ENCODE measurements at places on chromosomes 2 and 18. TPM values are rescaled to one million over a fixed set of nuclear protein-coding genes. Genes with fewer than 3 reads are reported as not detected.
A peak's percentile ranks its signal among the peaks of the same experiment; 100 is the strongest.

GRCh38 chr2:171158790-171159371, 1.8 kb downstream of the TLK1 start:
- H3K27me3 ChIP-seq, result no peaks in the 10 kb centered on the region
- no peak for DNase-seq
- no peaks in the 10 kb centered on the region for H3K36me3 ChIP-seq
- peaks cover 37% of the 10 kb centered on the region for H3K4me1 ChIP-seq
- H3K27ac ChIP-seq, result peak overlapping the region; percentile 97

DNA sequence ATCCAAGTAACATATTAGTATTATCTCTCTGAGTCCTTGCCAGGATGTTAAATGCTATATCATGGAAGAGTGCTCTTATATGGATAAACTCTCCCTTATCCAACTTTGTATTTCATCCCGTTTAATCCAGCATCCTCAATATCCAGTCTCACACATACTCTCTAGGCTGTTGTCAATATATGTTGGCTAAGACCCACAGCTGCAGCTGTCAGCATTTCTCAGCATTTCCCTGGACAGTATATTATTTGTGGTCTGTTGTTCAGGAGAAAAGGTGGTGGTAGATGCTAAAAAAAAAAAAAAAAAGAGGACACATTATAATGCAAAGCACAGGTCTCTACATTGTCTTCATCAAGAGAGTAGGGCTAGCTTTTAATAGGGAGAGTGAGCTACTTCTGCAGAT, 1368.0 kb upstream of the ZEB2 start:
- no peak overlapping the region for H3K4me3 ChIP-seq
- no peaks in the 10 kb centered on the region for H3K36me3 ChIP-seq
- peak; percentile 19 for DNase-seq
- no peaks in the 10 kb centered on the region for H3K27me3 ChIP-seq
- no peak overlapping the region for H3K27ac ChIP-seq

GRCh38 chr18:70046796-70047195, 99.1 kb upstream of the CD226 start:
- H3K4me1 ChIP-seq, result no peaks in the 10 kb centered on the region
- no peak overlapping the region for H3K27ac ChIP-seq
- H3K4me3 ChIP-seq, result no peak overlapping the region
- H3K36me3 ChIP-seq, result no peaks in the 10 kb centered on the region

DNA sequence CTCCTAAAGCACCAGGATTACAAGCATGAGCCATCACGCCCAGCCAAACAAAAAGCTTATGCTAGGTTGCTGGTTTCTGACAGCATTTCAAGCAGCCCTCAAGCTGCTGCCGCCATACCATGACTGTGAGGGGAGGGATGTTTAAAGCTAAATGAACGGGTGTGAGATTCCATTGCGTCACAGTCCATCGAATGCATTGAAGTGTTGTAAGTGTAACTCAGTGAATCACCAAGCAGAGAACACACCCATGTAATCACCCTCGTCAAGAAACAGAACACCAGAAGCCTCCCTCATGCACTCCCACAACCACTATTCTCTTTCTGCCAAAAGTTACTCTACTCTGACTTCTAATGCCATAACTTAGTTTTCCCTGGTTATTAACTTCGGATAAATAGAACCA, 32.8 kb upstream of the MC5R start:
- H3K4me1 ChIP-seq, result no peaks in the 10 kb centered on the region
- no peak for DNase-seq
- H3K36me3 ChIP-seq, result no peaks in the 10 kb centered on the region
- H3K4me3 ChIP-seq, result no peak overlapping the region

GRCh38 chr2:220175967-220176366, 548.5 kb downstream of the SLC4A3 start:
- H3K36me3 ChIP-seq, result no peaks in the 10 kb centered on the region
- no peaks in the 10 kb centered on the region for H3K27me3 ChIP-seq
- no peak overlapping the region for H3K27ac ChIP-seq

- no peak overlapping the region for H3K27ac ChIP-seq
- H3K4me3 ChIP-seq, result no peak overlapping the region
- no peaks in the 10 kb centered on the region for H3K27me3 ChIP-seq
- no peaks in the 10 kb centered on the region for H3K36me3 ChIP-seq
Observed at GRCh38 chr2:118766871-118767270, 80.6 kb downstream of the EN1 start.

- DNase-seq, result no peak
- H3K27ac ChIP-seq, result no peak overlapping the region
- no peaks in the 10 kb centered on the region for H3K4me1 ChIP-seq
- no peaks in the 10 kb centered on the region for H3K36me3 ChIP-seq
Observed at GRCh38 chr2:129902731-129903585, 76.5 kb upstream of the RAB6C start.

DNA sequence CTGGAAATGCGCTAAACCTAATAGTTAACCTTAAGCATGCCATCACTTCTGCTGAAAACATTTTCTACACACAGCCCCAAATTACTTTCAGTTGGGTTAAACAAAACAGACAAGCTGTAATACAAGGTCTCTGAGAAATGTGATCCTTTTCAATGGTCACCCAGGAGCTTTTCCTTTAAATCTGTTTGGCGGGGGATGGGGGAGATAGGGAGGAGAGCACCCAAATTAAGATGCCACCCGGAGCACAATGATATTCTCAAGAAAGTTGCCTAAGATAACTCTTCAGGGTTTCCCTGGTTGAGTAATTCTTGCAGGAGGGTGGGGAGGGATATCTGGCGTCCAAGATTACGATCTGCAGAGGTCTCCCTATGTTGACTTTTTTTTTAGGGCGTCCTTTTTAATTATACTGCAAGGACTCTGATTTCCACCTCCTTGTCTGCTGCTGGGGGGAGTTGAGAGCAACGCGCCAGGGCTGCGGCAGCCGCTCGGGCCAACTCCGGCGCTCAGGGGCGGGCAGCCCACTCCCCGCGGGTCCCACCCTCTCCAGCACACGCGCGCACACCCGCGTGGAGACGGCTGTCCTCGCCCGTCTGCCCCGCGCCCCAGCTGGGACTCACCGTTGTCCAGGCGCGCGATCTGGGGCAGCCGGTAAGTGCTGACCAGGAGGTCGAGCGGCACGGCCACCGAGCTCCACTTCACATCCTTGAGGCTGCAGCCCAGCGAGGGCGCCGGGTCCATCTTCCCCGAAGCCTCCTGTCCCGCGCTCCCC, 807 bp downstream of the GAREM1 start:
- H3K27ac ChIP-seq, result peak overlapping the region; percentile 95
- peaks cover 38% of the 10 kb centered on the region for H3K4me1 ChIP-seq
- peak; percentile 57 for DNase-seq
- H3K4me3 ChIP-seq, result peak overlapping the region; percentile 77
- H3K27me3 ChIP-seq, result no peaks in the 10 kb centered on the region

DNA sequence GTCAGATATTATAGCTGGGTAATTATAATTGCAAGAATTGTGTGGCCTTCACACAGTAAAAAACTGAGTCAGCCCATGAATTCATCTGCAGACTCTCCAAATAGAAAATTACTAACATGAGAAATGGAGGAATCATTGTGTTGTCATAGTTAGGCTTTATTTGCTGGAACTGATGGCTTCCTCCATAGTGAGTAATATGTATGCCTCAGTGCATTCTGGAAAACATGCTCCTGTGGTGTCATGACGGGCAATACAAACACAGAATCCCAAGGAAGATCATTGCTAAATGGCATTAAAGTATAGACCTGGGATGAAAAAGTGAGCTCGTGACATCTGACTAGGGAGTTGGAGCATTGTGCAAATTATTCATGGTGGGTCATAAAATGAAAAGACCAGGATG, 23.6 kb upstream of the NMS start:
- H3K27ac ChIP-seq, result no peak overlapping the region
- H3K4me3 ChIP-seq, result no peak overlapping the region
- no peaks in the 10 kb centered on the region for H3K4me1 ChIP-seq
- H3K27me3 ChIP-seq, result no peaks in the 10 kb centered on the region
- H3K36me3 ChIP-seq, result no peaks in the 10 kb centered on the region

DNA sequence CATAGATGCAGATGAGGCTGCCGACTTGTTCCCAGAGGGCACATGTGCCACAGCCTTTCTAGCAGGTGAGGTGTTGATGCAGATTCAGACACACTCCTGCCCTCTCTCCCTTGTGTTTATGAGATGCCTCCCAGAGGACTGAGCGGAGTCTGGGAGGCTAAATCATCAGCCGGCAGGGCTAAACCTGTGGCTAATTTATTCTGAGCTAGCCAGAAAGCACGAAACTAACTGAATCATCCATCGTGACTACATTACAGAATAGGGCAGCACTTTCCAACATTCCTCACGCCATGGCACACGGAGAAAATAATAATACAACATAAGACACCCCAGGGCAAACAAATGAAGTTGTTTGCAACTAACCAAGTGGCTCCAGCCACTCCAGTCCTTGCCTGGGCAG, 101.7 kb upstream of the FZD7 start:
- H3K4me1 ChIP-seq, result no peaks in the 10 kb centered on the region
- no peak overlapping the region for H3K27ac ChIP-seq
- H3K4me3 ChIP-seq, result no peak overlapping the region
- H3K27me3 ChIP-seq, result no peaks in the 10 kb centered on the region

- DNase-seq, result no peak
- H3K27ac ChIP-seq, result no peak overlapping the region
- no peaks in the 10 kb centered on the region for H3K36me3 ChIP-seq
- H3K27me3 ChIP-seq, result no peaks in the 10 kb centered on the region
Observed at GRCh38 chr2:57674743-57675142, 371.9 kb upstream of the VRK2 start.

DNA sequence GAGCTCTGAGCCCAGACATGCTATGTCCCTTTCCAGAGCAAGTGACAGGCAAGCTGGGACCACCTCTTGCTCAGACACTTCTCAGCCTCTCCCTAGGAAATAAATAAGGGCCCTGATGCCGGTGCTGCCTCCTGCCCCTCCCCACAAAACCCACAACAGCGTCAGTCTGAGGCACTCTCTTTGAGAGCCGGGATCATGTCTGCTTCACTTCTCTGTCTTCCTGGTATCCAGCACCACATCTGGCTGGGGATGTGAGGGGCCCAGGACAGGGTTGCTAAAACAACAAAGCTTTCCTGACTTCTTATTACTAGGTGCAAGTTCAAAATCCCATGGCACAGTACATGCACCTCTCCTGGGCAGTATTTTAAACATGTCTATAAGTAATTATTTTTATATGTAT, 103.9 kb upstream of the GLI2 start:
- H3K27ac ChIP-seq, result no peak overlapping the region
- no peak overlapping the region for H3K4me3 ChIP-seq
- peaks cover 10% of the 10 kb centered on the region for H3K4me1 ChIP-seq
- DNase-seq, result no peak

Gene TFPI
- 21.1 TPM for total RNA-seq

Gene PROKR1
- not detected for total RNA-seq

Gene GYPC
- total RNA-seq, result 26.4 TPM

Gene IL36B
- not detected for total RNA-seq

Gene DSG1
- not detected for total RNA-seq

Gene LBX2
- total RNA-seq, result 7.6 TPM

Gene SERPINB11
- not detected for total RNA-seq

Gene PIEZO2
- total RNA-seq, result 0.33 TPM

Measured in body of pancreas (tissue), 4 donors.